ENCODE measurements at places on chromosomes 6 and 20.

DNA sequence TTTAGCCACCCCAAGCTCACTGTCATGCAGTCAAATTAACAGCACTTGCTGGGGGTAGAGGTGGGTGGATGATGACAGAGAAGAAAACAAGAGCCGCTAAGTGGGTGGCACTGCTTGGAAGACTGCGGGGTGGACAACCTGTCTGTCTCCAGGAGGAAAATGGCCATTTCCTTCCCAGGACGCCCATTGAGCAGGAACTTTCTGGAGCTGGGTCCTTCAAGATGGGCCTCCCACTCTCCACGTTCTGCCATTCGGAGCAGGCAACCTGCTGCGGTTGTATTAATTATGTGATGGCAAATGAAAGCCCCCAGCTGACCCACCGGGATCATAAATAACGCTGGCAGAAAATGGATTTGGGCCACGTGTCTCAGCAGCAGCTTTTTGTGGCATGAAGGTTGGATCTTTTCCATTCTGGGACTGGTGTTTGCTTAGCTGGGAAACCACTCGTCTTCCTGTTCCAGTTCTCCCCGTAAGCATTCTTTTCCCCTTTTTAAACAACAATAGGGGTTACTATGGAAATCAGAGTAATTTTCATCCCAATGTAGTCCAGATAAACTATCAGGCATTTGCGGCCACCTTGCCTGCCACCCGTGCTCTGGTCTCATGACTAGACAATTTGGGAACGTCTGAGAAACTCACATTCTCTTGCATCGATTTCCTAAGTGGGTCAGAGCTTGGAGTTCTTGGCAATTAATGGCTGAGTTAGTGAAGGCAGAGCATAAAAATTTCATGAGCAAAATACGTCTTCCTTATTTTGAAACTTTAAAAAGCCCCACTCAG is 215.5 kb downstream of the ANKRD60 start:
- no peak for DNase-seq

- no peak for DNase-seq
Measured at GRCh38 chr6:20672038-20672437, 137.8 kb downstream of the CDKAL1 start.

- DNase-seq: peak; percentile 26
Measured at GRCh38 chr20:3239026-3239866, at the start of gene SLC4A11. Gene SLC4A11 (minus strand): TSS chr20:3239190. CDS start chr20:3239137, 53 bp downstream.

GRCh38 chr6:145327586-145327985 is 407.7 kb downstream of the EPM2A start:
- no peak for DNase-seq

DNA sequence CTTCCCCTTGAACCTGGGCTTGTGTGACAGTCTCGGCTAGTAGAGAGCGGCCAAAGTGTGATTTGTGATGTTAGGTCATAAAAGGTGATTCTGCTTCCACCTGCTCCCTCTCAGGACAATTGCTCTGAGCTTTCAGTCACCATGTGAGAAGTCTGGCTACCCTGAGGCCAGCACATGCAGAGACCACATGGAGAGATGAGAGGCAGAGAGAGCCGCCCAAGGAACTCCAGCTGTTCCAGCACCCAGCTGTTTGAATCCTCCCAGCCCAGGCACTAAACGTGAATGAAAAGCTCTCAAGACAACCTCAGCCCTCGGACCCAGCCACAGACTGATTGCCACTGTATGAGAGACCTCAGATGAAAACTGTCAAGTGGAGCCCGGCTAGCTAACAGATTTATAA is 143.4 kb upstream of the EEF1E1 start:
- no peak for DNase-seq

All from fibroblast of the conjunctiva (primary cell).